Mesendoderm (in vitro differentiated cells): ENCODE measurements at places on chromosomes 16 and 17.

DNA sequence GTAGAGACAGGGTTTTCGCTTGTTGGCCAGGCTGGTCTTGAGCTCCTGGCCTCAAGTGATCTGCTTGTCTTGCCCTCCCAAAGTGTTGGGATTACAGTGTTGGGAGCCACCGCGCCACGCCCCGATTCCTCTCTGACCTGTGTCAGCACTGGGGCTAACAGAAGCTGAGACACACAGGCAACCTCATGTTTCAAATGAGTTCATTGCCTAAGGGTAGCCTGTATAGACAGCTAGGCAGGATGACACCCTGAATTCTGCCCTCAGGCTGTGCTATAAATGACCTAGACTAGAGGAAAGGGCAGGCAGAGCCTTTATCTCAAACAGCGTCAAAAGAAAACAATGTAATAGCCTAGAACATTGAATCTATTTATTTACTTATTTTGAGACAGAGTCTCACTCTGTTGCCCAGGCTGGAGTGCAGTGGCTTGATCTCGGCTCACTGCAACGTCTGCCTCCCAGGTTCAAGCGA, 2.3 kb upstream of the CDK3 start:
- peaks cover 2% of the 10 kb centered on the region for H3K36me3 ChIP-seq
- no peak overlapping the region for H3K4me3 ChIP-seq
- no peaks in the 10 kb centered on the region for H3K27me3 ChIP-seq
- DNase-seq: peak; percentile 40

- peaks cover 5% of the 10 kb centered on the region for H3K4me1 ChIP-seq
- H3K27ac ChIP-seq: no peak overlapping the region
- no peak overlapping the region for H3K4me3 ChIP-seq
- H3K27me3 ChIP-seq: no peaks in the 10 kb centered on the region
- no peaks in the 10 kb centered on the region for H3K36me3 ChIP-seq
- DNase-seq: peak; percentile 72
These were observed 48.5 kb downstream of the RAI1 start for GRCh38 chr17:17729620-17730249.

- H3K4me1 ChIP-seq: peaks cover 4% of the 10 kb centered on the region
- peaks cover 14% of the 10 kb centered on the region for H3K36me3 ChIP-seq
- H3K4me3 ChIP-seq: no peak overlapping the region
- no peaks in the 10 kb centered on the region for H3K27me3 ChIP-seq
- H3K27ac ChIP-seq: no peak overlapping the region
- DNase-seq: no peak
These were observed 6.5 kb downstream of the XPO6 start for GRCh38 chr16:28205117-28205899.

DNA sequence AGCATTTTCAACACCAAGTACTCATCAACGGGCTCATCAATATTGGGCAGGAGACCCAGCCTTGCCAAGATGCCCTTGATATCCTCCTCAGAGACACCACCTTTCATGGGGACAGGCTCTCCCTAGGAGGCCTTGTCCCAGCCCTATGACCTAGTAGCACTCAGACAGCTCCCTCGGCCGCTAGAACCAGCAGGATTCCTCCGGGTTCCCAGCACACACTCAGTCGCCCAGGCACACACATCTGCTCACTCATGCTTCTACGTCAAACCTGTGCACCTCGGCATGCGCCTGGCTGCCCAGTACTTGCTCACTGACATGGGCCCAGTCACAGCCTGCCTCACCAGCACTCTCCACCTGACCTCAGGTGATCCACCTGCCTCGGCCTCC, 17.0 kb downstream of the SRCIN1 start:
- DNase-seq: no peak
- no peak overlapping the region for H3K27ac ChIP-seq
- H3K4me1 ChIP-seq: peaks cover 2% of the 10 kb centered on the region

GRCh38 chr17:73455050-73455687, 143.4 kb upstream of the CDC42EP4 start:
- no peaks in the 10 kb centered on the region for H3K4me1 ChIP-seq
- H3K4me3 ChIP-seq: no peak overlapping the region
- H3K27ac ChIP-seq: no peak overlapping the region

DNA sequence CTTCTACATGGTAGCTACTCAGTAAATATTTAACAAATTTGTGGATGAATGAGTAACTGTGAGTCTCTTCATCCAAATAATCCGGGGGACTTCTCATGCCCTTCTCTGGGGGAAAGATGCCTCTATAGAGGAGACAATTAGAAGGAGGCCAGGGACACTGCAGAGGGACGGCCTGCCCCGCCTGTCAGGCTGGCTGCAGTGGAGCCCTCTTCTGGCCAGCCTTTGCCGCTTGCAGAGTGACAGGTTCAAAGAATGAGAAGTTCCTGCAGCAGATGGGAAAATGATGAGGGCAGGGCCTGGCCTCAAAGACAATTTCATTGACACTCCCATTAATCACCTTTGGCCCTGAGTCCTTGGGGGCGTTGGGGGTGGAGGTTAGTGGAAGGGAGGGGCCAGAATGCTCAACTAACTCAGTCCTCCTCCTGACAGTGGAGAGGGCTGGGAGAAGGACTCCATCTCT, 339.0 kb downstream of the MAF start:
- DNase-seq: peak; percentile 70
- no peak overlapping the region for H3K27ac ChIP-seq
- no peaks in the 10 kb centered on the region for H3K4me1 ChIP-seq
- no peak overlapping the region for H3K4me3 ChIP-seq

DNA sequence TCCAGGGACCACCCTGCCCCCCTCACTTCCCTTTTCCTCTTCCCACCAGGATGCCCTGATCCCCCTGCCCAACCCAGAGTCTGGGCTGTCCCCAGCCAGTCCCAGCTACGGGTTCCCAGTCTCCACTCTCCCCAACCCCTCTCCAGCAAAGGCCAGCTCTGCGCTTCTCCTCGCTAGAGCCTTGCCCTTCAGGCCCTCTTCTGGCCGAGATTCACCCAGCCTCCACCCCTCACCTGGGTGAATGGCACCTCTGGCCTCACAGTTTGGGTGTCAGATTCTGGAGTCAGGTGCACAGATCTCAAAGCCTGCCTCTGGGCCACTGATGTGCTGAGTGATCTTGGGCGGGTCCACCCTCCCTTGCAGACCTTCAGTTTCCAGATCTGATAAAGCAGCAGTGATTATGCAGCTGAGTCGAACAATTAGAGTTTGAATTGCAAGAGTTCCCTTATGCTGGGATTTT, 185.6 kb upstream of the TNRC6C start:
- DNase-seq: peak; percentile 42
- H3K4me3 ChIP-seq: no peak overlapping the region
- no peaks in the 10 kb centered on the region for H3K27me3 ChIP-seq
- H3K27ac ChIP-seq: no peak overlapping the region
- H3K36me3 ChIP-seq: no peaks in the 10 kb centered on the region
- no peaks in the 10 kb centered on the region for H3K4me1 ChIP-seq

- H3K27ac ChIP-seq: no peak overlapping the region
- H3K4me1 ChIP-seq: peaks cover 4% of the 10 kb centered on the region
- no peaks in the 10 kb centered on the region for H3K36me3 ChIP-seq
- peaks cover 7% of the 10 kb centered on the region for H3K27me3 ChIP-seq
- DNase-seq: no peak
These were observed 80.2 kb downstream of the TMEM114 start for GRCh38 chr16:8510160-8510559.

GRCh38 chr16:88069397-88070168, 118.3 kb downstream of the BANP start:
- no peak for DNase-seq
- no peak overlapping the region for H3K27ac ChIP-seq
- no peaks in the 10 kb centered on the region for H3K4me1 ChIP-seq
- H3K4me3 ChIP-seq: no peak overlapping the region

- no peak overlapping the region for H3K27ac ChIP-seq
- H3K27me3 ChIP-seq: no peaks in the 10 kb centered on the region
- DNase-seq: no peak
- no peaks in the 10 kb centered on the region for H3K4me1 ChIP-seq
- H3K36me3 ChIP-seq: no peaks in the 10 kb centered on the region
These were observed 478.5 kb upstream of the SALL1 start for GRCh38 chr16:51629576-51629975.

- DNase-seq: peak; percentile 59
- H3K27me3 ChIP-seq: no peaks in the 10 kb centered on the region
- no peaks in the 10 kb centered on the region for H3K36me3 ChIP-seq
- H3K4me3 ChIP-seq: no peak overlapping the region
- H3K4me1 ChIP-seq: no peaks in the 10 kb centered on the region
These were observed 130.8 kb downstream of the XYLT1 start for GRCh38 chr16:17339764-17340541.

DNA sequence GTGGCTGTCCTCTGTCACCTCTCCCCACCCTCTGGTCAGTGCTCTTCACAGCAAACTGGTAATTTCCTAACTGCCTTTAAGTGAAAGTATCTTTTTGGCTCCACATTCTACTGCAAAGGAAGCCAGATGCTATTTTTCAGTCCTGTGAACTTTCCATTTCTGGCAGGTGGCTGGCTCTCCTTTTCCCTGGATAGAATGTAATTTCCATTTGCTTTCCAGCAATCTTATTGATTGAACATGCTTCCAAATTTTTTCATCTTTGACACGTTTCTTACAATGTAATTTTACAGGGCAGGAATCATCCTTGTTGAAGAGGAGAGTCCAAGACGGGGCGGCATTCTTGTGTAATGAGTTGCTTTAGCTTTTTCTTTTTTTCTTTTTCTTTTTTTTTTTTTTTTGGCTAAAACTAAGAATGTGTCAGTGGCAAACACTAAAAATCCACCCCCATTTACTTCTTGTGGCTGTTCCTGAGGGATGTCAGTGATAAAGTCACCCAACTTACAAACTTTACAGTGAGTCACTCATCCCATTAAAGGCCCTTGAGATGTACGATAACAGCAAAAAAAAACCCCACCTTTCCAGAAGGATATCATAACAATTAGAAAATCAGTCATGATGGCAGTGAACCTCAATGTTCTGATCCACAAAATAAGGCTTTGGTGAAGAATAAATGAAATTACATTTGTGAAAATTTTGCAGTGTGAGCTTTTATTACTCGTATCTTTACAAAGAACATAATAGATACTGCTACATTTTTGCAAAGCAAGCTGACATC, 29.4 kb upstream of the PRKCA start:
- DNase-seq: no peak
- no peak overlapping the region for H3K4me3 ChIP-seq
- no peaks in the 10 kb centered on the region for H3K27me3 ChIP-seq
- H3K36me3 ChIP-seq: no peaks in the 10 kb centered on the region
- no peak overlapping the region for H3K27ac ChIP-seq

- H3K36me3 ChIP-seq: peaks cover 20% of the 10 kb centered on the region
- no peak overlapping the region for H3K27ac ChIP-seq
- DNase-seq: no peak
- no peaks in the 10 kb centered on the region for H3K4me1 ChIP-seq
These were observed 25.6 kb downstream of the JUP start for GRCh38 chr17:41760878-41761277.

DNA sequence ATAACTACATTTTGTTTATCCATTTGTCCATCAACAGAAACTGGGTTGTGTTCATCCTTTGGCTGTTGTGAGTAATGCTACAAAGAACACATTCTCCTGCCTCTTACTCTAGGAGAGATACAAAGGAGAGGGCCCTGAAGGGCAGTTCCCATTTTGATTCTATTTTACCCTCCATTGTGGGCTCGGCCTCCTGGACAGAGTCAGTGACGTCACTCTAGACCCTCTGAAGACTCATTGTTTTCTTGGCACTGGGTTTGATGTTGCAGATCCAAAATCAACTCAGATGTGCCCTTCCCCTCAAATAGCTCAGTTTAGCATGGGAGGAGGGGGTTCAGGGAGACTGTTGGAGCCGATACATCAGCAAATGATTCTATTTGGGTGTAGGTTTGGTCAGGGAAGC, 280.9 kb downstream of the UTP18 start:
- H3K27me3 ChIP-seq: no peaks in the 10 kb centered on the region
- H3K4me3 ChIP-seq: no peak overlapping the region
- DNase-seq: no peak
- H3K4me1 ChIP-seq: no peaks in the 10 kb centered on the region
- no peak overlapping the region for H3K27ac ChIP-seq

DNA sequence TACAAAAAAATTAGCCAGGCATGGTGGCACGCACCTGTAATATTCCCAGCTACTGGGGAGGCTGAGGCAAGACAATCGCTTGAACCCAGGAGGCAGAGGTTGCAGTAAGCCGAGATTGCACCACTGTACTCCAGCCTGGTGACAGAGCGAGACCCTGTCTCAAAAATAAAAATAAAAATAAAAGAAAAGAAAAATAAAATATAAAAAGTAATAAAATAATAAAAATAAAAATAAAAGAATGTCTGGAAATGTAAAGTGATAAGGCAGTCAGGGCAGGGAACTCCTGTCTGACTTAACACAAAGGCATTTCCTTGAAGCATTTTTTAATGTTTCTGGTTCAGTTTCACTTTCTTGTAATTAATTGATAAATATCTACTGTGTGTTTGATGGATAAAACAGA, 34.7 kb upstream of the DNAJA2 start:
- H3K4me1 ChIP-seq: no peaks in the 10 kb centered on the region
- no peaks in the 10 kb centered on the region for H3K36me3 ChIP-seq
- H3K27ac ChIP-seq: no peak overlapping the region
- H3K4me3 ChIP-seq: no peak overlapping the region

DNA sequence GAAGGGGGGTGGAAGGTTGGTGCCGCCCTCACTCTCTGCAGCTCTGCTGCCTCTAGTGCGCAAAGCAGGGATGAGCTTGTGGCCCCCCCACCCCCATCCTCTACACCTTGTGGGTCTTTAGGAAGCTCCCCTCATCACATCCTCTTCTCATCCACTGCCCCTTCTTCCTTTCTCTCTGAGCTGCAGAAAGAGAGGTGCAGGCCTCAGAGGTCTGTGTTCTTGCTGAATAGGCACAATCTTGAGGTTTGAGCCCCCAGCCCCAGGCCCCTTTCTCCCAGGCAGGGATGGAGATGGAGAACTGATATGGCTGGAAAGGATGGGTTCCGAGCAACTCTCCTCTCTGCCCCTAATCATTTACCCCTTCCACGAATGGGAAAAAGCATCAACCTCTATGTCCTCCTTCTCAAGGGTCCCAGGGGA, 2.6 kb downstream of the CACNA1G start:
- peaks cover 3% of the 10 kb centered on the region for H3K27me3 ChIP-seq
- no peak overlapping the region for H3K27ac ChIP-seq
- DNase-seq: no peak
- H3K36me3 ChIP-seq: no peaks in the 10 kb centered on the region
